ENCODE measurements at places on chromosomes 5 and 9. TPM values are rescaled to one million over a fixed set of nuclear protein-coding genes. Genes with fewer than 3 reads are reported as not detected.

The ASPN gene
- total RNA-seq, result 9.8 TPM

The ANKRD18B gene
- total RNA-seq, result 0.75 TPM

The PCDHGA12 gene
- total RNA-seq, result 5.0 TPM

The PCDHGC5 gene
- 2.3 TPM for total RNA-seq

The TRIM14 gene
- 8.1 TPM for total RNA-seq

The MYOT gene
- total RNA-seq, result 14.5 TPM

The BARHL1 gene
- total RNA-seq, result not detected

The NCS1 gene
- total RNA-seq, result 16.6 TPM

The CPLANE1 gene
- 9.9 TPM for total RNA-seq

The CCDC187 gene
- total RNA-seq, result not detected

The HBEGF gene
- 18.2 TPM for total RNA-seq

The CCDC183 gene
- 5.0 TPM for total RNA-seq

The FRRS1L gene
- total RNA-seq, result 5.9 TPM

The C1QTNF2 gene
- total RNA-seq, result 2.0 TPM

The THBS4 gene
- 2.6 TPM for total RNA-seq

The GABRA1 gene
- total RNA-seq, result not detected

The CAVIN4 gene
- total RNA-seq, result 46.5 TPM

The SHISAL2B gene
- total RNA-seq, result not detected

The FGF18 gene
- total RNA-seq, result 2.3 TPM

The GAS1 gene
- total RNA-seq, result 17.8 TPM

The ACSL6 gene
- 5.6 TPM for total RNA-seq

The ZNF483 gene
- 14.7 TPM for total RNA-seq

The RNF183 gene
- total RNA-seq, result not detected

The QRFP gene
- total RNA-seq, result not detected

The UNC5A gene
- 0.26 TPM for total RNA-seq

The PLAA gene
- 26.4 TPM for total RNA-seq

The TTC16 gene
- total RNA-seq, result 0.14 TPM

The BSPRY gene
- total RNA-seq, result 0.21 TPM

The SLC36A3 gene
- not detected for total RNA-seq

The PCDHB8 gene
- 2.7 TPM for total RNA-seq

The CCDC192 gene
- total RNA-seq, result not detected

The RABL6 gene
- total RNA-seq, result 71.1 TPM
